NCI-H345 (cell line): ENCODE measurements at places on chromosomes 2 and 18.
A peak's percentile ranks its signal among the peaks of the same experiment; 100 is the strongest.

GRCh38 chr2:186017278-186017677, 278.7 kb downstream of the FSIP2 start:
- DNase-seq = no peak

- no peak for DNase-seq
Observed at GRCh38 chr2:157413326-157414035, 30.4 kb downstream of the CYTIP start.

DNA sequence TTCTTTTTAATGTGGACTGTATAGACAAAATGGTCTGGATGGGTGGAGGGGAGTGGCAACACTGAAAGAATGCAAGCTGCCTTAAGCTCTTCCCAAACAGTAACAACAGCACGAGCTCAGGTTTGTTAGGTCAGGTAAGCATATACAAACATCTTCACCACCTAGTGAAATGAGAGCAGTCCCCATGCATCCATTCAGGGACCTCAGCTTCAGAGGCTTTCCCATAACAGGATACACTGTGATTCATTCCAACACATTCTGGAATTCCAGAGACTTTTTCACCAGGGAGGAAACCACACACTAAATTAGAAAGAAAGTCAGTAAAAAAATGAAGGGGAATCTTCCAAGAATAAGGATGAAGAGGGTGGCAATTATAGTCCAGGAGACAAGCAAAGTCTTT, 50.4 kb upstream of the BZW1 start:
- DNase-seq = no peak

DNA sequence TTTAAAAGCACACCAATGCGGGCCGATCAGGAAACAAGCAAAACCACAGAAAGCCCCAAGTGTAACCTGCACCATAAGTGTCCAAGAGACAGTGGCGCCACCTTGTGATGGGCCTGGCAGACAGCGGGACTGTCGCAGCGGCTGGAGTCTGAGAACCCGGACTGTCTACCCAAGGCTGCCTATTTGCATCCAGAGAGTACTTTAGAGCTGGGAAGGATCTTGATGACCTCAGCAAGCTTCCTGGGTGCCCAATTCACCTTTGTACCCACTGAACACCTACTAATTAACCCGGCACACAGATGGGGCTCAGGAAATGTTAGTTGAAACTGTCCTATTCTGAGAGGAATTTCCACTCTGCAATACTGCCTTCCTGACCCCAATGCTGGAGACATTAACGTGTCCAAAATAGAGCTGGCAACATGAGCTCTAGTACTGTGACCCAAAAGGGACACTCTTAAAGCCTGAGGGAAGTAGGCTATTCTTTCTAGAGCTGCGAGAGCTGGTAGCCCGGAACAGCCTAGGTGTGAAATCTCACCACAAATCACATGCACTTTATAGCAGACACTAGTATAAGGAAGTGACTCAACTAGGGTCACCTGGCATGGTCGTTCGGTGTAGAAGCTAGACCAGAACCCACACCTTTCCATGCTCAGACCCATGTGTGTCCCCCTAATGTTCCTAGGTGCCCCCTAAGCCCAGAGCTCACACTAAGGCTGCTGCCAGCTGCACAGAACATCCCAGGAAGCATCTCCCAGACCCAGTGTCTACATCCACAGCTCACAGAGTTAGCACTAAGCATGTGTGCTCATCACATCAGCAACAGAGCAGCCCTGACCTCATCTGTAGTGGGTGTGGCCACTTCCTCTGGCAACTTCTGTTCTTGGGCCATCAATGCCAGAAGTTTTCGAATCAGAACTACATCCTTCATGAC, 25.4 kb downstream of the POLR1A start:
- DNase-seq = peak; percentile 49
